ENCODE measurements at places on chromosomes 13 and 19. TPM values are rescaled to one million over a fixed set of nuclear protein-coding genes. Genes with fewer than 3 reads are reported as not detected.

ZNF177 gene
- total RNA-seq = not detected

DNA sequence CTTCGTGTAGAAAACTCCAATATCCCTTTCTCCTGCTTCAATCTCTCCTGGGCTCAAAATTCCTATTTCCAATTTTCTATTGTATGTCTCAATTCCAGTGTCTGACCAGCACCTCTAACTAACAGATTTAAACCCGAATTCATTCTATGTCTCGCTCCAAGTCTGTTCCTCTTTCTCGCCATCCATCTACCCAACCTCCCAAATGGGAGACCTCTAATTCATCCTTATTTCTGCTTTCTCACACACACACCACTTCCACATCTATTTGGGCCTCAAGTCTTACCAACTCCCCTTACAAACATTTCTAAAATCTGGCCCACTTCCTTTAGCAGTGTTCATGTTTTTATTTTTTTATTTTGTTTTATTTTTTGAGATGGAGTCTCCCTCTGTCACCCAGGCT is 53.3 kb downstream of the MBD3L2B start:
- no peak for DNase-seq

ZFR2 gene
- total RNA-seq = not detected

DMKN gene
- 1.7 TPM for total RNA-seq

DNA sequence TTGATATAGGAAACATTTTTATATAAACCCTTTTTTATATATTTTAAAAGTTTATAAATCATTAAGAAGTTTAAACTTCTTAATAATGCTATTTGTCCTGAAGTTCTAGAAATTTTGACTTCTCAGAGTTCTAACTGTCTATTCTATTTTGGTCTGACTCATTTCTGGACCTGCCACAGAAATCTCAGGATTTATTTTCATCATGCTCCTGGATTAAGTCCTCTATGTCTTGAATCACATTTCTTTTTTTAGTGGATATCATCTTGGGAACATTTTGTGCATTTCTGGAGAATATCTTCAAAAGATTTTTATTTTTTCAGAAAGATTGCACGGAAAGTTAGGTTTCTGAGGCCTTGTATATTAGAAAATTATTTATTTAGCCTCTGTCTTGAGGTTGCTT is 289.1 kb downstream of the NDFIP2 start:
- no peak for DNase-seq

LILRA1 gene
- total RNA-seq = not detected

GRCh38 chr13:106689906-106690305 is 122.0 kb upstream of the ARGLU1 start:
- no peak for DNase-seq

GRCh38 chr19:2129486-2129885 is 21.9 kb downstream of the AP3D1 start:
- DNase-seq = no peak

GRCh38 chr13:49357694-49358093 is 86.2 kb downstream of the CAB39L start:
- no peak for DNase-seq

LGALS14 gene
- not detected for total RNA-seq

DNA sequence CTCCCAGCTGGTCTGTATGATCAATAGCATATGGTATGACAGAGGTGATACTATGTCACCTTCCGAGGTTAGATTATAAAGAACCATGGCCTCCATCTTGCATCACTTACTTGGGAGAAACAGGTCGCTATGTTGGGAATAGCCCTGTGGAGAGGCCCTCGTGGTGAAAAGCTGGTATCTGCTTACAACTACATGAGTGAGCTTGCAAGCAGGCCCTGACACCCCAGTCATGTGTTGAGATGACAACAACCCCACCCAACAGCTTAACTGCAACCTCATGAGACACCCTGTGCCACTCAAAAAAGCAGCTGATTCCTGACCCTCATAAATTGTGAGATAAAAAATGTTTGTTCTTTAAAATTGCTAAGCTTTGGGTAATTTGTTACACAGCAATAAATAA is 18.8 kb downstream of the MTRF1 start:
- no peak for DNase-seq

CGB1 gene
- not detected for total RNA-seq

DNA sequence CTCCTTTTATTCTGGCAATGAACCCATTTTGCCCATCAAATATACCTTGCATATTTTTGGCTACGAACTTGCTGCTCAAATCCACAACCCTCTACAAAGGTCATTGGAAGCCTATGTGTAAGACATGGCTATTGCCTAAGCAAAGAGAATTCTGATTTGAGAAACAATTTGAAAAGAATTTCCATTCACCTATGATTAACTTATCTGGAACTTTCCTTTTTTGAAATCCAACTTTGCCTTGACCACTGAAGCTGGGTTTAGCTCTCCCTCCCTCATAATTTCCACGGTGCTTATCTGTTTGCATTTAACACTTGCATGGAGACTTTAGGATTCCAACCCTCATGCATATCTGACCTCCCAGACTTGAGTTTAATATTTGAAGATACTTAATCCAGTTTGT is 1514.7 kb upstream of the SLC10A2 start:
- no peak for DNase-seq

- no peak for DNase-seq
Measured at GRCh38 chr19:17136021-17136420, 60.4 kb downstream of the MYO9B start.

All from ascending aorta (tissue), 2 donors.